Fibroblast of the conjunctiva (primary cell): ENCODE measurements at places on chromosomes 6 and 20.

GRCh38 chr6:168713839-168714238 is 272.9 kb downstream of the SMOC2 start:
- DNase-seq = no peak

DNA sequence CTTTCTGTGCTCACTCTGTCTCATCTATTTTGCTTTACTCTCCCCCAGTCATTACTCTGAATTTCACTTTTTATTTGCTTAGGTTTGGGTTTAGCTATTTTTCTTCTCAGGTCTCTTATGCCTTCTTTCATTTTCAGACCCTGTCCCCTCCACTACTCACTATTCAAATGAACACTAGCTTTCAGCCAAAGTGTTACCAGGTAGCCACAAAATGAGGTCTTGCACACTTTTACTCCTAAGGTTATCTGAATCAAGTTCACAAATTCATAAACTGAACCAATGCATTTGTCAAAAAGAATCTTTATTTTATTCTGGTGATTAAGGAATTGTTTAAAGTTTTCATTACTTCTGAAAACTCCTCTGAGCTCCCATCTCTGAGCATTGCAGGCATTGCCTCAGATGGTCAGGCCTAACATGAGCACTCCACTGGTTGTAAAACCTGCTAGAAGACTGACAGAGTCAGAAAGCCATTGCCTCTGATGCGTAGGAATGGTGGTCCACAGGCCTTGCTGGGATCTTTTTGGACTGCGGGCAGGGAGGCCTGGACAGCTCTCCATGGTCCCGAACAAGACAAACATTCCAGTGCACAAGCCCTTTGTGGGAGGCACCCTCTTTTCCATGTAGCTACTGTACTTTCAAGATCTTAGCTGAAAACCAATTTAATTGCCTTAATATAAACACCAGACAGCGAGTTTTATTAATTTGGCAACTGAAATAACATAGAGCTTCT is 48.5 kb downstream of the FYN start:
- DNase-seq = no peak

DNA sequence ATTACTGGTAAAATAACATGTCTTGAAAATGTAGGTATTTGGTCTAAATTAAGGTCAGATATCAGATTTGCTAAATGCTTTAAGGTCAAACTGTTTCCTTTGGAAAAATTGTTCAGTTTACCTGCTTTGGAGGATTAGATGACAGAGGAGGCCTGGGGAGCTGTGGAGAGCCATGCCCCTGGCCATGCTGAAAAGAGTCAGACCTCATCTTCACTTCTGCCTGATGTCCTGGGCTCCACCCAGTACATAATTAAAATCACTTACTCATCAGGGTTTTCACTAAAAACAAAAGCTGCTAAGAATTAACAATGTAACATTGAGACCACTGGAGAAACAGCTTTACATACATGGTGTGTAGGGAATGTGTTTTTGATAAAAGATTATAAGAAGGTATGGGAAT is 60.8 kb upstream of the UNC93A start:
- DNase-seq = no peak

DNA sequence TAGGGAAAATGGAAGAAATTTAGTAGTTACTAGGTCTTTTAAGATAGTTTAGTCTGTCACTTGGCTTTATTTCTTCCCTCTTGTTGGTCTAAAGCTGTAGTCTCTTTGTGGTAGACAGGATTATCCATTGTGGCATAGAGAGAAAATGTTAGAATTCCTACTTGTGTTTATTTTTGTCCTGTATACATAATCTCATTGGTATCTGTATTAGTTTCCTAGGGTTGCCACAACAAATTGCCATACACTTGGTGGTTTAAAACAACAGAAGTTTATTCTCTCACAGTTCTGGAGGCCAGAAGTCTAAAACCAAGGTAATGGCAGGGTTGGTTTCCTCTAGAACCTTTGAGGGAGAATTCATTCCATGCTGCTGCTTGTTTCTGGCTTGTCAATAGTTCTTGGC is 119.4 kb downstream of the ZFAND3 start:
- no peak for DNase-seq

DNA sequence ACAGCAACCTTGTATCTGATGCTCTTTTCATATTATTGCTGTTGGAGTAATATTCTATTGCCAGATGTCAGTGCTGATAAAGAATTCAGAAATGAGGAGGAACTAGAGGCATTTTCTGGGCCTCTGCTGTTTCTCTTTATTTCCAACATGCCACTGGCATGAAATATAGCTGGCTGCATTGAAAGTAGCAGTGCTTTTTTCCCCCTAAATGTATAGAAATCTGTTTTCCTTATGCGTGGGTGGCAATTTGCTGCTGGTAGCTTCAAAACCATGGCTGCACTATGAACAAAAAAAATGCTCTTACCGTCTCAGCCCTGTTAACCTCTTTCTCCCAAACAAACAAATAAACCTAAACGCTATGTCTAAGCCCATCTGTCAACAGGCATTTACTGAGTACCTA is 442.3 kb upstream of the AGPAT4 start:
- no peak for DNase-seq

DNA sequence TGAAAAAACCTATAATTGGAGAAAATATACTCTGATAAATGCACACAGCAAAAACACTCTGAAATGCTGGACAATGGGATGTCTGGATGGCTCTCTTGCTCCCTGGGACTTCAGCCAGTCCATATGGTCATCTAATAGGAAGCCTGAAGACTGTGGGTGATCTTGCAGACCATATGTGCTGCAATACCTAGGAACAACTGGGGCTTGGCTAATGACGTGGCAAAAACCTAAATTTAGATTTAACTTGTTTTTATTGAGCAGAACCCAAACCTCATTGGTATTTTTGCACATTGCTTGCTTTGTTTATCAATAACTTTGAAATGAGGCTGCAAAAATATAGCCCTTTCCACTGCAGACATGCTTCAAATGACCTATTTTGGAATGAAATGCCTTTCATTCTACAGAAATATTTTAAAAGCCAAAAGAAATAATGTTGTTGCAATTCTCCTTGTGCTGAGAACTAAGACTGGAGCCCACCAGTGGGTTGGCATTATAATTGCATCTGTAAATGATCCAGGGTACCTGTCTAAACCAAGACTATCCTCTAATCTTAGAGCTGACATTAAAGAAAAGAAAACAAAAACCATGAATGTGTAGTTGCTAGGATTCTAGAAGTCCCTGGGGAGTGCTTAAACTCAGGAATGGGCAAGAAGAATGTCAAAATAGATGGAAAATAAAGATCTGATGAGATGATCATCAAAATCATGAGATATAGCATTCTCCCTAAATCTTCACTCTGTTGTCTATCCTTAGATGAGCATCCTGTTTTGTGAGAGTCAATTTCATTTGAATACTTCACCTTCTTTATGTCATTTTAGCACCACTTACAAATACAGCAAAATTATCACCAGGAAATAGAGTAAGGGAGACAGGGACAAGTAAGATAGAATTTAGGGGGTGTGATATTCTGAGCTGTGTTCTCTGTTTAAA is 152.1 kb upstream of the RIMS1 start:
- DNase-seq = no peak

DNA sequence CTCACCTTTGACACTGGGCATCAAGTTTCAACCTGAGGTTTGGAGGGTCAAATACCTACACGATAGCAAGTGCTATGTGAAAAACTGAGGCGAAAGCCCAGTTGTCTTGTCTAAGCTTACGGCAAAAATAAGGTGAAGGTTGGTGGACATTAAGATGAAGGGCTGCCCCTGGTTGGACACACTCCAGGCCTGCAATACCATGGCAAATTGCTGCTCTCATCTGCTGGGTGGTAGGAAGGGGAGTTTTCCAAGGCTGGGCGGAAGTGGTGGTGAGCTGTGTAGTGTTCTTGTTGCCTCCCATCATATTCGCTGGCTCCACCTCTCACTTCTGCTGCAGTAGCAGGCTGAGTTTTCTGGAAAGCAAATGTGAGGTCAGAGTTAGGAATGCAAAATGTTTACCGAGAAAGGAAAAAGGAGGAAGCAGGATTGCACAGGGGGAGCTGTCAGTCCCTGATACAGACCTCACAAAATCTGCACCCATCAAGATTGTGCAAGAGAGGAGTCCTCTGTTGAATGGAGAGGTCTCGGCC is 33.7 kb downstream of the SCP2D1 start:
- no peak for DNase-seq

DNA sequence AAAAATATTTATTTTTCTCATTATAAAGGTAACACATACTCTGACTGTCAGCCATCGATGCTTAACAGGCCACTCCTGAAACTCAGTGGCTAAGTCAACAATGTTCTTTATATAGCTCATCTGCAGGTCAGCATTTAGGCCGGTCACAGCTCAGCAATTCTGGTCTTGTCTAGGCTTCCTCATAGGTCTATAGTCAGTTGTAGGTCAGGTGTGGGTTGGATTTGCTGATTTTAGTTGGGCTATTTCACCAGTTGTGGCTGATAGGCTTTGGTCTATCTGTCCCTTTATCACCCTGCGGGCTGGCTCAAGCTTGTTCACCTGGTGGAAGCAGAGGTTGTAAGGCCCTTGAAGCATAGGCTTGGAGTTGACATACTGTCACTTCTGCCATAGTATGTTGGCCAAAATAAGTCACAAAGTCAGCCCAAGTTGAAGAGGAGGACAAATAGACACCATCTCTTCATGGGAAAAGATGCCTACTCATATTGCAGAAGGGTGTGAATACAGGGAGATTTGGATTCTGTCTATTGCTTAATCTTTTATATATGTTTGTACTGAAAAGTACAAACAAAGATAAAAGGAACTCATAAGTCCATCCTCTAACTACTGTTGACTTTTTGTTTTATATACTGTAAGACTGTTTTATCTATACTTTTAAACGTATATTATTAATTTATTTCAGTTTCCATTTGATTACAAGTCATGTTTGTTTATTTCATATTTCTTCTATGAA is 75.0 kb downstream of the BCKDHB start:
- DNase-seq = no peak

GRCh38 chr6:89716532-89716931 is 78.0 kb upstream of the LYRM2 start:
- DNase-seq = no peak

GRCh38 chr20:17808782-17809181 is 109.0 kb downstream of the BANF2 start:
- DNase-seq = no peak

- DNase-seq = no peak
Observed at GRCh38 chr20:56634735-56635385, 5.8 kb downstream of the TFAP2C start.
